ENCODE measurements at places on chromosomes 3 and 15.

- DNase-seq = no peak
Observed at GRCh38 chr3:195751560-195751959, 30.8 kb downstream of the MUC20 start.

- DNase-seq = no peak
Observed at GRCh38 chr3:177109688-177110330, 87.5 kb downstream of the TBL1XR1 start.

DNA sequence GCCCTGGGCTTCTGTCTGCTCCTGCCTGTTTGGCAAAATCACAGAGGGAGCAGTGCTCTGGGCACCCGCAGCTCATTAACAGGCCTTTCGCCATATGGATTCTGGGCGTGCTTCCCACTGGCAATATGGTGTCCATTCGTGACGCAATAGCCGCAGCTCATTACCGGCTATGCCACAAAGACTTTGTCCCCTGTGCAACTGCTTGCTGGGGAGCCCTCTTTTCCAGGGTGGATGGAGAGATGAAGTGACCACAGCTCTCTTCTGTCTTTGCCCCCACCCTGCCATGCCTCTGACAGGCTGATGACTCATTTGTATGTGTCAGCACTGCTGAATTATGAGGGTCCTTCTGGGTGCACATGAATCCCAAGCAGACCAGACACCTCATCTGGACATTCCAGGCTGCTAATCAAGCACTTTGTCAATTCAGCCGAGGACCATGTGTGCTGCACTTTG is 214.3 kb upstream of the FEZF2 start:
- DNase-seq = no peak

- DNase-seq = no peak
Observed at GRCh38 chr15:59792359-59792758, 103.2 kb upstream of the BNIP2 start.

- no peak for DNase-seq
Observed at GRCh38 chr15:98722209-98722608, 73.9 kb downstream of the IGF1R start.

GRCh38 chr3:125437631-125438435 is 62.7 kb upstream of the ZNF148 start:
- DNase-seq = peak; percentile 4

DNA sequence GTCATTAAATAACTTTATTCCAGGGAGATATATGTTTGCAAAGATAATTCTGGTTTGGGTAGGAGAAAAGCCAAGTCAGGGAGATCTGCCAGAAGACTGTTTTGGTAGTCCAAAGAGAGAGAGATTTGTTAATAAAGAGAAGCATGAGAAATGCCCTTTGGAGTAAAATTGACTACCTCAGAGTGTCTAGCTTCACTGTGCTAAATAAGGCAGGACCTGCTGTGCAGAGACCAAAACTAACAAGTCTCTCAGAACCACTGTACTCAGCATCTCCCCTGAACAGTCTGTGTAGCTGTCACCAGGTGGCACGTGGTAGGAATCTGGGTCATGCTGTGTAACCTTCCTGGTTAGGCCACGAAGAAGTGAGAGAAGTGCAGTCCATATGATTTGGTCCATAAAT is 31.6 kb upstream of the SLC35G2 start:
- no peak for DNase-seq

DNA sequence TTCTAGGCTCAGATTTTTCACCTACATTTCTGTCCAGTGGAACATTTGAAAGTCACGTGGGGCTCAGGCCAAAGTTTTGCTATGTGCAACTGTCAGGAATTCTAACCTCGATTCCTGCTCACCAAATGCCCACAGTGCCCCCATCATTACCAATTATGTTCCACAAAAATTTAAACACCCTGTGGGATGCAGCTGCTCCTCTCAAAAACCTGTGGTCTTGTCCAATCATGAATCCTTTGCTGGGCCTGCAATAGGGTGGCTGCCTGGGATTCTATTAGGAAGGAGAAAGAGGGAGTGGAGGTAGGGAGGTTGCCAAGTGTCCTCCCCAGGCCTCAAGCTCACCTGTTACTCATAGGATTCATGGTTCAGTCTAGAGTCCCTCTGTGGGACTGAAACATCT is 68.1 kb downstream of the RHCG start:
- no peak for DNase-seq

DNA sequence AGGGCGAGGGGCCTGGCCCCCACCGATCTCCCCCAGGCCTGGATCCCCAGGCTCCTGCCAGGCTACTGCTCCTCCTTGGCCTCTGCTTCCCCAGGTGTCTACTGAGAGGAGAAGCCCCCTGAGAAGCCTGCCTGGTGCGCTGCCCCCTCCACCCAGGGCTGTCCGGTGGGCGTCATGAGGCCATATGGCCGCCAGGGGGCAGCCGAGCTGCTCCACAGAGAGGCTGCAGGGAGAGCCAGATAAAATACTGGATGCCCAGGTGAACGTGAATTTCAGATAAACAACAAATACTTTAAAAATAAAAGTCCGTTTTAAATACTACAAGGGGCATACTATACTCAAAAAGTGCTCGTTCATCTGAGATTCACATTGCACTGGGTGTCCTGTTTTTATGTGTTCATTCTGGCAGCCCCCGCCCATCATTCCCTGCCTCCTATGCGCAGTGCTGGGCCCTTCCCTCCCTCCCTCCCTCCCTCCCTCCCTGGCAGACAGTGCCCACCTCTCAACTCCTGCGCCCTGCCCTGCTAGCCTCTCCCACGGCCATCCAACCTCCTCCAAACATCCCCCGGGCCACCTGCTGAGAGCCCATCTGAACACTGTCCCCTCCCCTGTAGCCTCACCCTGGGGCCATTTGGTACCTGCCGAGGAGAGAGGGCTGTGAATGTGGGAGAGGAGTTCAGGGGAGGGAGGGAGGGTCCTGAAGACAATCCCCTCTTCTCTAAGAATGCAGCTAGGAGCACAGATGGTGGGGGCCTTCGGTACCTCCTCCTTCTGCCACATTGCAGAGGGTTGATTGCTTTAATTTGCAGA is 29.6 kb downstream of the PSTPIP1 start:
- DNase-seq = no peak

DNA sequence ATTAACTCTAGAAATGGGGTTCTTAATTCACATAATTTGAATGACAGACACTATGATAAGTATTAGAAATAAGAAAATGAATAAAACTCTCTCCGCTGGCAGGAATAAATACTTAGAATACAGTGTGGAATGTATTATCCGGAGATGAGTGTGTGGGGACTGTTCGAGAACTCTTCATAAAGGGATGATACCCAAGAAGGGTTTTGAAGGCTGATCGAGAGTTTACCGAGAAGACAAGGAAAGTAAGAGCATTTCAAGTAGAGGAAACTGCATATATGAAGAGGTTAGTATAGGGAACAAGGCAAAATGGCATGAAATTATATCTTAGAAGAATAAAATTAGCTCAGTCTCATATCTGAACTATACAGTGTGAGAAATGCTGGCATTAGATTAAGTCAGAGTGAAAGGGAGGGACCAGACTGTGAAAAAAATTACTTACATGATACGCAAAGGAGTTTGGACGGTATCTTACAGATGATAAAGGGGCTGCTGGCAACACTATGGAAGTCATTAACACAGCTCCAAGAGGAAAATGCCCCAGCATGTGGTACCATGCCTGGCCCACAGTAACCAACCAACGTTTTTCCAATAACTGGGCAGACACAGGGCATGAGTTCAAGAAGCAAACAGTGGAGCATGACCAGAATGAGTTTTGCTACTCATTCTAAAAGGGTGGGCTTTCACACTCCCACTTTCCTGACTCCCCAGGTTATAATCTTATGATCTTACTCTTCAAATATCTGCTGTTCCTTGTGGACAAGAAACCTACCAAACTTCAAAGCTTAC is 6.5 kb downstream of the DCBLD2 start:
- no peak for DNase-seq

- DNase-seq = no peak
Observed at GRCh38 chr3:15492847-15493360, 28.6 kb downstream of the COLQ start.

DNA sequence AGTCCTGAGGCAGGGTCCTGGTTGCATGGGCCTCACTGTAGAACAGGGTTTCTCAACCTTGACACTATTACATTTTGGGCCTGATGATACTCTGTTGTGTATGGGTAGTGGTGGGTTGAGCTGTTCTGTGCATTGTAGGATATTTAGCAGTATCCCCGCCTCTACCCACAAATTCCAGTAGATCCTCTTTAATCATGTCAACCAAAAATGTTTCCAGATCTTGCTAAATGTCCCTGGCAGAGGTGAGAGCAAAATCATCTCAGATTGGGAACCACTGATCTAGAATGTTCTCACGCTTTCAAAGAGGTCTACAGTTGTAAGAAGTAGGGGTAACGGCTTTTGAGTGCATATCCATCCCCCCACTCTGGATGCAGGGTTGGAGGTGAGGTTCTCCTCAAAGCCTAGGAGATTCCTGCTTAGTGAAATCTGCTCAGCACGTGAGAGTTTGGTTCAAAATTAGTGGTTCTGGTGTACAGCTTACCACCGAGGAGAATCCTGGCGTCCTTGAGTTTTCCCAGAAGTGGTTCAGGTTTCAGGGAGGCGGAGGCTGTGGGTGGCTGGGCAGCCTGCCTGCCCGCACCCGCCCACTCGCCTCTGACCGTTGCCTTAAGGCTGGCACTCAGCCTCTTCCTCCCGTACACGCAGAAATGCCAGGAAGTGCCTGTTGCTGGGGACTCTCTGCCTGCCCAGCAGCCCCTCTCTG is 5.3 kb downstream of the ACVR2B start:
- no peak for DNase-seq

- no peak for DNase-seq
Observed at GRCh38 chr3:10356461-10356981, 35.6 kb upstream of the SEC13 start.

DNA sequence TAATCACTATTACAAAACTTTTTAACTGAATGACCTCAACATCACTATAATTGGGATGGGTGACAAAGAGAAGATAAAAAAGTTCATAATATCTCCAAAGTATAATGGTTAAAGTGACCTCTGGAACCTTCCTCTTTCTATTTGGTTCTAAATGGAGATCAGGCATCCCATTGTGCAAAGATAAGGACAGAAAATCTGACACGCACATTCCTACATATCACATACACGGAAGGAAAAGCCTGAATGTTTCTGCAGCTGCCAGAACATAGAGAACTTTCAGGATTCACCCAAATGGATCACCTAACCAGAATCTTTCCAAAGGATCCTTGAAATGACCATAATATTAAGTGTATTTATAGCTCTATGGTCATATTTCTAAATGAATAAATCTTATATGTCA is 128.2 kb downstream of the TFDP2 start:
- DNase-seq = no peak

DNA sequence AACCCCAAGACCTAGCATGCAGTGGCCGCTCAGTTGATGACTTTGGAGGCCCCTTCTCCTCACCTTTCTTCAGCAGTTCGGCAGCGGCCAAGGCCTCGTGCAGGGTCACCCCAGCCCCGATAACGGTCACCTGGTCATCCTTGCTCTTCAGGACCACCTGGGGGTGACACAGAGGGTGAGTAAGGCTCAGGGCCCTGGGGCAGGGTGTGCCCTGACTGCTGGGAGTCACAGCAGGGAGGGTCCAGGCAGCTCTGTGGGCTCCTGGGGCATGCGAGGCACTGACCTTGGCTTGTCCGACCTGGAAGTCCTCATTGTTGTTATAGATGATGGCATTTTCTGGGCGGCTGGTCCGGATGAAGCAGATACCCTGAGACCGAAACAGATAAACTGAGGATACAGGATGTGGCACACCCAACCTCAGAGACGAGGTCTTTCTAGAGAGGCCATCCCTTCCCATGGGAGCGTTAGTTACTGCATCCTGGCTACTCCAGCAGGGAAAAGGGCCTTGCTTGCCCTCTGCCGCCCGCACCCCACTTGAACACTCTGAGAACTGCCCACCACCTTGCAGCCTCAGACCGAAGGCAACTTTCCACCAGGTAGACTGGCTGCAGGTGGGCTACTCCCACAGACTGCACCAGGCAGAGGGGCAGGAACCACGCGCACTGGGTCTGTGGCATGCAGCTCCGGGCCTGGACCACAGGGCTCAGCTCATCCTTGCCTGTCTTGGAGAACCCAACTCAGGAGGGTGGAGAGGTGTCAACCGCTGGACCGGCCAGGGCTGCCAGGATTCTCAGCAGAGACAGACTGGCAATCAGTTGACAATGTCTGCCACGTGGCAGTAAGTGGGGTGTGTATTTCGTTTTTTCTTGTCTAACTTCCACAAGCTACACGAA is 27.6 kb downstream of the TKT start:
- DNase-seq = no peak

GRCh38 chr15:41994772-41995475 is 22.6 kb upstream of the EHD4 start:
- no peak for DNase-seq

DNA sequence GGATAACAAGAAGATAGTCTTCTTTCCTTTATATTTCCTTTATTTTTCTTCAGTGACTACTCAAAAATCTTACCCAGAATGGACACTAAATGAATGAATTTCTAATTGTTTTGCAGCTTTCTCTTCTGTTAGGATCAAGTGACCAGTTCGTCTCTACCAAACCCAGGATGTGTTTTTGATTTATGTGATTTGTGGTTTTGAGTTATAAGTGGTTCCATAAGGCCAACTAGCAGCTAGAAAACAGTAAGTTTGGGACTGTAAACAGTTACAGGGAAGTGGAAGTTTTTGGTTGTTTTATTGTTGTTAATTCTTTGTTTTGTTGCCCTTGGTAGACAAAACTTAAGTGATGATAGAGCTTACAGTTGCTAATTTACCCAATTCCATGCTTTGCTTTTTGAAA is 456.5 kb downstream of the IL5RA start:
- DNase-seq = no peak

GRCh38 chr3:150225986-150226385 is 182.1 kb upstream of the TSC22D2 start:
- DNase-seq = no peak

DNA sequence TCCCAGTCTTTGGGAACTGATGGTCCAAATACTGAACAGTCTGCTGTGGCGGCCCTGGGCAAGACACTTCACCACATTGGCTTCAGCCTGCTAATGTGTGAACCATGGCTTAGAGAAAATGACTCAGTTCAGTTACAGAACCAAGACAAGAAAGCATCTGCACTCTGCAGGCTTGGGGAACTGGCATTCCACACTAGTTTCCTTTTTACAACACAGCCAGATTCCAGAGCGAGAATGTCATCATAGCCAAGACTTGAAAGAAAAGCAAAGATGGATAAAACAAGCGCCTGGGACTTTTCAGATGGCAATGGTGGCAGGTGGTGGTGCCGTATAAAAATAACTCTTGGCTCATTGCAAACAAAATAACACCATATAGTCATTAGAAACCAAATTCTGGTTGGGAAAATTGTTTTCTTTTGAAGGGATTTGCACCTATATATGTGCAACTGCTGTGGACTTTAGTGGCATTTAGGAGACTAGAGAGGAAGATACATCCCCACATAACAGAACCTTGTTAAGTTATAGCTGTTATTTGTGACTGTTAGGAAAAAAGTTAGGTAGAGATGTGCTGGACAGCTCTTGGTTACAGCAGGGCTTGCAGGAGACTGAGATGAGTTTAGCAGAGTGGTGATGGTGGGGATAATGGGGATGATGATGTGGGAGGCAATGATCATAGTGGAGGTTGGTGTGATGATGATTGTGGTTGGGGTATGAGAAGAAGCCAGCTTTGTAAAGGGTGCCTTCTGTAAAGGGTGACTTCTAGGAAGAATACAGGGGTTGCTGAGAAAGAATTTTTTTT is 273.6 kb downstream of the THRB start:
- no peak for DNase-seq

GRCh38 chr3:78666470-78666800 is 1101.4 kb downstream of the ROBO1 start:
- DNase-seq = no peak

- DNase-seq = no peak
Observed at GRCh38 chr3:32392536-32393302, 1.1 kb downstream of the CMTM7 start.

GRCh38 chr3:149327156-149327555 is 6.3 kb downstream of the TM4SF18 start:
- no peak for DNase-seq
